Stimulated activated CD4-positive, alpha-beta T cell treated with anti-CD3 and anti-CD28 coated beads, Interleukin-4, amount 100 ng/mL, for 48 hours (primary cell): ENCODE measurements at places on chromosomes 2 and 18.
A peak's percentile ranks its signal among the peaks of the same experiment; 100 is the strongest.

- no peak for DNase-seq
Measured at GRCh38 chr2:32963941-32964340, 17.2 kb downstream of the LTBP1 start.

DNA sequence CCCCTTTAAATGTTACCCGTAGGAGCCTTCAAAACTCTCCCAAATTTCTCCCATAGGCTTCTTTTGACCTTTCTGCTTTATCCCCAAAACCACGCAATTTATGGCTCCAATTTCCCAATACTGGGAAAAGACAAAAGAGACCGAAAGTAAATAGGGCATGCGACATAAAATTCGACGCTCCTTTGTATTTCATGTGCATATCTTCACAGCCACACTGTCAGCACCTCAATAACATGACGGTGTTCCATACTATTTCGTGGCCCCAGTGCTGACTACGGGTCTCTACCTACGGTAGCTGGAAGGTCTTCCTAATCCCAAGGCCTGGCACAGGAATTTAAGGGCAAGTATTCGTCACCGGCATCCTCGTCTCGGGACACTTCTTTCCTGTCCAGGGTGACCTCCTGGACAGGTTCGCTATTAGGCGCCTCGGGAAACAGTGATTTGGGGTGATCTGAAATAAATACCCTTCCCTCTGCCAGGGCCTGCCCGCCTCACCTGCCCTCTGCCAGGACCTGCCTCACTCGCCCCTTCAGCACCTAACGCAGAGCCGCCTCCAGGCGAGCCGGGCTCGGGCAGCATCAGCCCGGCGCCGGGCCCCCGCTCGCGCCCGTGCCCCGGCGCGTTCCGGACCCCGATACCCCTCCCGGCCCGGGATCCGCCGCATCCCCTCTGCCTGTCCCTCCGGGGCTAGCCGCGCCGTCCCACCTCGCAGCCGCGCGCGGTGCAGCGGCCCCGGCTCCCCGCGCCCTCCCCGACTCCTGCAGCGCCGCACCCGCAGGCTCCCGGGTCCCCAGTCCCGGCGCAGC is 680 bp downstream of the DTNB start:
- DNase-seq, result peak; percentile 54

DNA sequence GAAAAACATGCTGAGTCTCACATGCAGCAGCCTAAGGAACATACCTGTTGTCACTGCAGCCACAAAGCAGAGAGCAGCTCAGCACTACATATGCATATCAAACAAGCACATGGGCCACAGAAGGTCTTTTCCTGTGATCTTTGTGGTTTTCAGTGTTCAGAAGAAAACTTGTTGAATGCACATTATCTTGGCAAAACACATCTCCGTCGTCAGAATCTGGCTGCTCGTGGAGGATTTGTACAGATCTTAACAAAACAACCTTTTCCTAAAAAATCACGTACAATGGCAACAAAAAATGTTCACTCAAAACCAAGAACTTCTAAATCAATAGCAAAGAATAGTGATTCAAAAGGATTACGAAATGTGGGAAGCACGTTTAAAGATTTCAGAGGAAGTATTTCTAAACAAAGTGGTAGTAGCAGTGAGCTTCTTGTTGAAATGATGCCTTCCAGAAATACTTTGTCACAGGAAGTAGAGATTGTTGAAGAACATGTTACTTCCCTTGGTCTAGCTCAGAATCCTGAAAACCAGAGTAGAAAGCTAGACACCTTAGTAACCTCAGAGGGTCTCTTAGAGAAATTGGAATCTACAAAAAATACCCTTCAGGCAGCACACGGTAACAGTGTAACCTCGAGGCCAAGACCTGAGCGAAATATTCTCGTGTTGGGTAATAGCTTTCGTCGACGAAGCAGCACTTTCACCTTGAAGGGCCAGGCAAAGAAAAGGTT is 34.1 kb downstream of the ZNF407 start:
- DNase-seq, result no peak

DNA sequence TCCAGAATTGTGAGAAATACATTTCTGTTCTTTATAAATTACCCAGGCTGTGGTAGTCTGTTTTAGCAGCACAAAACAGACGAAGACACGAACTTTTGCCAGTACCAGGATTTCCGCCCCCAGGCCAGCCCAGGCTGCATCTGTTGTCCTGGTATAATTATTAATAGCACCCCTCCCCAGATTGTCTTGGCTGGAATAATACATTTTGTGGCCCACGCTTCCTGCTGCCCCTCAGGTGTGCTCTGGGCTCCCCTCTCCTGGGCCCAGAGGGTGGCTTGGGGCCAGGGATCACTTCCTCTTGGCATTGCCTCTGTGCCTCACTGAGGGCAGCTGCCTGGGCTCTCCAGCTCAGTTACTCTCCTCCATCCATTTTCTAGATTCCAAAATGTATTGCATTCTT is 102.1 kb upstream of the HS6ST1 start:
- DNase-seq, result no peak

GRCh38 chr2:75564026-75564688 is 3.4 kb upstream of the EVA1A start:
- DNase-seq, result no peak

DNA sequence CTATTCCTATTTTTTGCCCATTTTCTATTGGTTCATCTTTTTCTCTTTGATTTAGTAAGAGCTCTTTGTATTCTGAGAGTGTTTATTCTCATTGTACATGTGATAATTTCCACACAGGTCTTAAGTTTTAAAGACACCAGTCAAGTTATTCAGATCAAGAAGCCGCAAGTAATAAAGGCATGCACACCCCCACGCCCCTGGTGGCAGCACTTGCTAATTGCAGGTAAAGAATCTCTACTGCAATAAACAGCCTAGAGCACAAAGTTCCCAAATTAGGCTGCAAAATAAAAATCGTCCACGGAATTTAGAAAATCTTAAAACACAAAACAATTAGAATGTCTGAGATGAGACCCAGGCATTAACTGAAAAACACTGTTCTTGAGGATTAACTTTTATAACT is 45.2 kb downstream of the ST3GAL5 start:
- DNase-seq, result peak; percentile 51

GRCh38 chr18:61001138-61001537 is 332.1 kb upstream of the CDH20 start:
- no peak for DNase-seq

GRCh38 chr18:7645756-7646155 is 78.6 kb downstream of the PTPRM start:
- DNase-seq, result no peak

DNA sequence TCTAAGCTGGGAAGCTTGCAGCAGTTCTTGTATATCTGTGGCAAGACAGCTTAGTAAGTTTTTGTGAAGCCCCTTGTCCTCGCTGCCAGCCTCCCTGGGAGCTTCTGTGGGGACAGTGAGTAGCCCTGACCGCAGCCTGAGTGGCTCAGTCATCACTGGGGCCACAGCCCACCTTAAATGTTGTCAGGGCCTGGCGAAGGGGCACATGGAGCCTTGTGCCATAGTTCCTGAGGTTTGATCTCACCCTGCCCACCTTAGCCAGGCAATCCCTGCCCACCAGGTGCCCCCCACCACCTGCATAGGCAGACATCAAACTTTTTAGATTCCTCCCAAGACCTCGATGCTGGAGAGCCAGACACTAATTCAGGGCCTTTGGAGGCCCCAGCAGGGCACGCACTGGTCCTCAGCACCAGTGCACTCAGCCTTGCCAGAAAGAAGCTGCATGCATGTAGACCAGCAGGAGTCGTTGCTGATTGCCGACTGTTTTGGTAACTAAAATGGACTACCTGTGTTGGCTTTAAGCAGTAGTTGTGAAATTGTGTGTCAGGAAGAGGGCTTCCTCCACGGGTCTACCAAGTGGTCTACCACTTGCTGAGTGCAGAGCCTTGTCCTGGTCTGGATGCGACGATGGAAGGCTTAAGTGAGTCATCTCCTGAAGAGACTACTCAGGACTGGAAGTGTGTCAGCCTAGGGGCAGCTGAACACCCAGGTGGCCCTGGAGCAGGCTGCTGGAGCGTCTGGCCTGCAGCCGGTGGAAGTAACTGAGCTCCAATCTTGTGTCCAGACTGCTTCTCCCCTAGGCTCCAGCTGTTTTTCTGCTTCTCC is 233.1 kb downstream of the SEPTIN10 start:
- DNase-seq, result no peak

- no peak for DNase-seq
Measured at GRCh38 chr2:19540739-19541525, 182.5 kb upstream of the OSR1 start.

DNA sequence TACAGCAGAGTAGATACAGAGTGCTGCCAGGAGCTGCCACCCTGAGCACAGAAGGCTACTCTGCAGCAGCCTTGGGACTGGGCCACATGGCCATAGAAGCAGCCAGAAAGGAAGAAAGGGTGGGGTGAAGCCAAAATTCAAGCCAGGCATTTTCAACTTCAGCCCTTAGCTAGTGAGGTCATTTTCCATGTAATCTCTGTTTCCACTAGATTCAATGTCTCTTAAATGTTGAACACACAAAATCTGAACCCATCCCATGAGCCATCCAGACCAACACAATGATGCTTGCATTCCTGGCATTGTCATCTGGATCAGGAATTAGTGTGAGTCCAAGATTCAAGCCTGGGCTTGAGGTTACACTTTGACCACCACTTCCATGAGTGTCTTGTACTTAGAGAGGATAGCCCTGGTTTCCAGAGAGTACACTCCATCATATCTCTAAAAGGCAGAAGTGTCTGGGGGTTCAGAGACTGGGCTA is 243.6 kb downstream of the OSR1 start:
- DNase-seq, result no peak

GRCh38 chr2:180706694-180707093 is 273.7 kb upstream of the UBE2E3 start:
- DNase-seq, result no peak

DNA sequence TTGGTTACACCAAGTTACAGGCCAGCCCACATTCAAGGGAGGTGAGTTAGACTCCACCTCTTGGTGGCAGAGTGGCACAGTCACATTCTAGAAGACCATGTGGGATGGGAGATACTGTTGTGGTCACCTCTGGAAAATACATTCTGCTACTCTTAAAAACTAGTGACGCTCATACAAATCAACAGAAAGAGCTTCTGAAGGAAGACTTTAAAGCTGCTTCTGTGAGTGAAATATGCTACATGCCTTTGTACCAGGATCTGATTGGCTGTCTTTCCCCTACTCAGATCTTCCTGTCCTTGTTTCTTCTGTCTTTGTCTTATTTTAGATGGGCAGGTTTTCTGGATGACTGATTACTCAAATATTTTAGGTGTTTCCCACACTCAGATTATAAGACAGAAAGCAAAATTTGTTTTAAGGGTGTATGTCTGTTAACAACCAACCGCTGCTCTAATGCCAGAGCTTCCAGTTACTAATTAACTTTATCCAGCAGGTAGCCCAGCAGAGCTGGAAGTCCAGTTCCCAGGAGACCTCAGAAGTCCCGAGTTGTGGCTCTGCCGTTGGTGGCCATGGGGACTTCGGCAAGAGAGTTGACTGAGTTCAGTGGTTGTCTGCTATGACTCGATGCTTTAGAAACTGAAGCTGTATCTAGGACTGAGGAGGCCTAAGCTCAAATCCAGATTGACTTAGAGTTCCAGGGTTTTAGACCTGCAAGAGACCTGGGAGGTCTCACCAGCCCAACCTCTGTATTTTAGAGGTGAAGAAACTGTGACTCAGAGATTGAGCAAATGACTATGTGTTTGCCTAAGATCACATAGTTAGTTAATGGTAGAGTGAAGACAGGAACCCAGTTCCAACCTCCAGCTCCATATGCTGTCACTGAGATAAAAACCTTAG is 7.4 kb downstream of the IL1R2 start:
- DNase-seq, result no peak

DNA sequence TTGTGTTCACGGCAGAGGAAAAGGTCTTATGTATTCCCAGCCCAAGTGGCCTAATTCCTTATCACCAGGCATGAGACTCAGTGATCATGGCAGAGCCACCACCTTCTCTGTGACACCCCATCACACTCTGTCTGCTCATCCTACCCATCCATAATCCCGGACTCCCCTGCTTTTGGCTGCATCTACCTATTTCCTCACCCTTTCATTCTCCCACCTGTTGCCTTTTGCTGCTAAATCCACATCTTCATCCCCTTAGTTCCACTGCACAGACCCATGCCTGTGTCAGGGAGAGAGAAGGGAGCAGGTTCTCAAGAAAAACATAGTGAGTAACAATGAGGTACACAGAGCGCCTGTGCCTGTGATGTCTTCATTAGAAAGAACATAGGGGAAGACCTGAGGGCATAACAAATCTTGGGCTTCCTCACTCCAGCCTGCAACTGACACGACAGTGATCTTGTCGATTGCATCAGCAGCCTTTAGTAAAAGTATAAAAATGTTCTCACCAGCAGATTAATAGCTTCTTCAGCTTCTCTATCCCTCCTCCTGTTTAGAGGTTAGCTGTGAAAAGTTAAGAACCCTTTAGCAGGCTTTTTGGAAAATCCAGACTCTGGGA is 246.5 kb upstream of the SPRED2 start:
- DNase-seq, result no peak

- no peak for DNase-seq
Measured at GRCh38 chr2:37544591-37545031, 126.8 kb downstream of the CDC42EP3 start.

DNA sequence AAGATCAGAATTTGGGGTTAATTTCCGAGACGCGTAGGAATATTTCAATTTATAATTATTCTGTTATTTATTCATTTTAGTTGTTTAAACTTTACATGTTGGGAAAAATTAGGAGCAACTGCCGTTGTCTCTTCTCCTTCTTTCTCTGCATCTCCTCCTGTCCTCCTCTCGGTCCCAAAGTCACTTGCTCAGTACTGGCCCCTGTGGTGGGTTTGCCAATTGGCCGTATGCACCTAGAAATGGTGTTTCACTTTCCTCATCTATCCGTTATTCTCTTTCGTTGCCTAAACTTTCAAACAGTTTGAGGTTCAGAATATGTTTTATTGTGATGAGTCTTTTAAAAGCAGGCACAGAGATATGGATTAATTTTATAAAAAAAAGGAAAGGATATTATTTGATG is 517.9 kb downstream of the PLCL1 start:
- no peak for DNase-seq

- DNase-seq, result no peak
Measured at GRCh38 chr2:45301307-45302277, 292.3 kb upstream of the SIX2 start.

DNA sequence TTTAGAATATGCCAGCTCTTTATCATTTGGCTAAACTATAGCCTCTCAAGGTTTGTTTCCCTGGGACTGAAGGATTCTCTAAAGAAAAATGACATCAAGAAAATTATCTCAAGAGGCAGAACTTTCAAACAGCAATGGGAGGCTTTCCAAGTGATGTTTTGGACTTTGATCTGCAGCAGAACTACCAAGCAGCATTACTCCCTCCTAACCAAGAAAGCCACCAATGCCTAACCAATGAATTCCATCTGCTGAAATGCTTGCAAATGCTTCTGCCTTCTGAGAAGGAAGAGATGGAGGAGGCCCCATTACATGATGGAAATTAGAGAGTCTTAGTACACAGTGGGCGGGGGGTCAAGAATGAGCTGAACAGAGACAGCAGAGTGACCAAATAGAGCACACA is 95.1 kb upstream of the SLC35G4 start:
- DNase-seq, result no peak

DNA sequence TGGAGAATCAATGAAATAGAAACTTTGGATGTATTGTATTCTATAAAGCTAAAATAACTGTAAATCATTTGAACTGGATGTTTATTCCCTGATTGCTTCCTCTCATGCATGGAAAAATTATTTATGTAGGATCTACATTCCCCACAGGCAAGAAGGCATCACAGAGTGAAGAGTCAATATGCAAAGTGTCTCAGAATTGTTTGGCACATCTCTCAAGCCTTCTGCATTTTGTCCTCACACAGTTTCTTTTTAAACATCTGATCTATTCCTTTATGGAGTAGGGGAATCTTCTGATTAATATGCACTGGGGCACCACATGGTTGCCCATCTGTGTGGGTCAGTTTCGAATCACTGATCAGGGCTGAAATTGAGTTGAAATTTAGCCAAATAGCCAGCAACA is 465.4 kb downstream of the ZNF804A start:
- DNase-seq, result no peak
